ENCODE measurements at places on chromosomes 11 and 22.

- no peak for DNase-seq
Observed at GRCh38 chr22:35554297-35554845, 13.7 kb downstream of the RASD2 start.

DNA sequence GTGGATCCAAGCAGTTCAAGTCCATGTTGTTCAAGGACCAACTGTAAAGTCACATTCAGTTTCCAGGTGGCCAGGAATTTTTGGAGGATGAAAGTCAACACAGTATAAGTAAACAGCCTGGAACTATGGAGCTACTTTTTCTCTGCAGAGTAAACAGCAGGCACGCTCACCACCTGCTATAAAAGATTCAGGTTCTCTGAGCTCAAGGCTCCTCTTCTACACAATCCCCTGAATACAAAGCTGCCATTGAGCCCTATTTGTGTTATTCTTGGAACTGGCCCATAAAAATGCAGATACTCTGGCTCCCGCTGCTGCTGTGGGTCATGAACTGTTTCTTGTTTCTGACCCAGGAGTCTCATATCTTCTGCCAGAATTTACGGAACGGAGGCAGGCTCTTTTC lies 56.9 kb upstream of the PRR5 start:
- DNase-seq = no peak

GRCh38 chr11:44139565-44140330 lies 44.3 kb downstream of the EXT2 start:
- DNase-seq = no peak

- no peak for DNase-seq
Observed at GRCh38 chr22:27983361-27983791, 64.3 kb upstream of the PITPNB start.

DNA sequence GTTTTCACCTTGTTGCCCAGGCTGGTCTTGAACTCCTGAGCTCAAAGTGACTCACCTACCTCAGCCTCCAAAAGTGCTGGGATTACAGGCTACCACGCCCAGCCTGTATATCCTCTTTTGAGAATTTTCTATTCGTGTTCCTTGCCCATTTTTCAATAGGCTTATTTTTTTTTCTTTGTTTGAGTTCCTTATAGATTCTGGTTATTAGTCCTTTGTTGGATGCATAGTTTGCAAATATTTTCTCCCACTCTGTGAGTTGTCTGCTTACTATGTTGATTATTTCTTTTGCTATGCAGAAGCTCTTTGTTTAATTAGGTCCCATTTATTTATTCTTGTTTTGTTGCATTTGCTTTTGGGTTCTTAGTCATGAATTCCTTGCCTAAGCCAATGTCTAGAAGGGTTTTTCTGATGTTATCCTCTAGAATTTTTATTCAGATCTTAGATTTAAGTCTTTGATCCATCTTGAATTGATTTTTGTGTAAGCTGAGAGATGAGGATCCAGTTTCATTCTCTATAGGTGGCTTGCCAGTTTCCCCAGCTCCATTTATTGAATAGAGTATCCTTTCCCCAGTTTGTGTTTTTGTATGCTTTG lies 17.7 kb upstream of the ZBED5 start:
- DNase-seq = no peak

DNA sequence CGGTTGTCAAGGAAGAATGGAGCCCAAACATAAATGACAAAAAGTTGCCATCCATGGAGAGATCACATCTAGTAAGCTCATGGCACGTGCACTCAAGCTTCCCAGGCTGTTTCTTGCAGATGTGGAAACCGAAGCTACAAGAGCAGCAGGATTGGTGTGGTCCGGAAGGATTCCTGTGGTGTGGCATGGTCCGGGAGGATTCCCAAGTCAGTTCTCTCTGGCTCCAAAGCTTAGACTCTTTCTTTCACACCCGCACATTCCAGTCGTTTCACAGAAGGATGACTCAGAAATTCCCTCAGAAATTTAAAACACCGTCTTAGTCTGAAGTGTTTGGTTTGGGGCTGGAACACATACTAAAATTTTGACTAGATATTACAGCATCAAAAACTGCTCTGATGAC lies 78.0 kb upstream of the DRD2 start:
- no peak for DNase-seq

DNA sequence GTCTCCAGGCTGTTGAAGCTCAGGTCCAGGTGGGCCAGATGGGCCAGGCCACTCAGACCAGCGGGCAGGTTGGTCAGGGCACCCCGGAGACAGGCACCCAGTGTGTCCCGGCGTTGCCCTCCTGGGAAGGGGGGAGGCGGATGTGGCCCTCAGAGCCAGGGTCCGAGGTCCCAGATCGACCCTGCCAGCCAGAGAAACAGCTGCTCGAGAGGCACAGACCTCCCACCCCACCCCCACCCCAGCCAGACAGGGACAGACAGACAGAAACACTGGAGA lies 1.6 kb downstream of the PIDD1 start:
- no peak for DNase-seq

DNA sequence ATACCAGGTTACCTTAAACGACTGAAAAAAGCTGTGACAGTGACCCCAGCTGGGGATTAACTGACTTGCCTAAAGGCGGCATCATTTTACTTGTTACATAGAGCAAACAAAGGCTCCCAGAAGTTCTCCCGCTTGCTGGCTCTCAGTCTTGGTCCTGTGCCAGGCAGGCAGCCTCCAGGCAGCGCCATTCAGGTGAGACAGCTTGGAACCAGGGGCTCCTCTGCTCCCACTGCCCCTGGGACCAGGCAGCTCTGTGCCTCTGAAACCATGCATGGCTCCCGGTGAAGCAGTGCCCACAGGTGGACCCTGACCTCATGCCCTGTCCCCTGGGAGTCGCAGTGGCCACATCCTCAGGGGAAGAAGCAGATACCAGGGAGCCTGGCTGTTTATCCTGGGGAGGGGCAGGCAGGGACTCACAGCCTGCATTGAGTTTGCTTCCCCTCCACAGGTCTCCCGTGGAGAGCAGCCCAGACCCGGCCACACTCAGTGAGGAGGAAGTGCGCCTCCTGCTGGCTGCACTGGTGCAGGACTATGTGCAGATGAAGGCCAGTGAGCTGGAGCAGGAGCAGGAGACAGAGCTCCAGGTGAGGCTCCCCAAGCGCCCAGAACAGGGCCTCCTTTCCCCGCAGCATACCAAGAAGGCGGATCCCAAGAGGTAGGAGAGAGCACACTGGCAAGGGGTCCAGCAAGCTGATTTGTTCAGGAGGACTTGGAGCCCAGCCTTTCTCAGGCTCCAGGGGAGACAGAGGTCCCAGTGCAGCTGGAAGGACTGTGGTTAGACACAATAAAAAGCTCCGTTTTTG lies 15.6 kb upstream of the CYP2R1 start:
- peak; percentile 73 for DNase-seq

GRCh38 chr22:25853078-25853477 lies 111.1 kb downstream of the MYO18B start:
- no peak for DNase-seq

GRCh38 chr11:75475767-75476650 lies 43.0 kb upstream of the KLHL35 start:
- DNase-seq = no peak

GRCh38 chr11:8829556-8829955 lies 81.4 kb upstream of the AKIP1 start:
- DNase-seq = no peak

- DNase-seq = no peak
Observed at GRCh38 chr11:12206529-12206928, 96.1 kb downstream of the MICAL2 start.

GRCh38 chr22:19962909-19963806 lies 21.5 kb upstream of the TXNRD2 start:
- no peak for DNase-seq

DNA sequence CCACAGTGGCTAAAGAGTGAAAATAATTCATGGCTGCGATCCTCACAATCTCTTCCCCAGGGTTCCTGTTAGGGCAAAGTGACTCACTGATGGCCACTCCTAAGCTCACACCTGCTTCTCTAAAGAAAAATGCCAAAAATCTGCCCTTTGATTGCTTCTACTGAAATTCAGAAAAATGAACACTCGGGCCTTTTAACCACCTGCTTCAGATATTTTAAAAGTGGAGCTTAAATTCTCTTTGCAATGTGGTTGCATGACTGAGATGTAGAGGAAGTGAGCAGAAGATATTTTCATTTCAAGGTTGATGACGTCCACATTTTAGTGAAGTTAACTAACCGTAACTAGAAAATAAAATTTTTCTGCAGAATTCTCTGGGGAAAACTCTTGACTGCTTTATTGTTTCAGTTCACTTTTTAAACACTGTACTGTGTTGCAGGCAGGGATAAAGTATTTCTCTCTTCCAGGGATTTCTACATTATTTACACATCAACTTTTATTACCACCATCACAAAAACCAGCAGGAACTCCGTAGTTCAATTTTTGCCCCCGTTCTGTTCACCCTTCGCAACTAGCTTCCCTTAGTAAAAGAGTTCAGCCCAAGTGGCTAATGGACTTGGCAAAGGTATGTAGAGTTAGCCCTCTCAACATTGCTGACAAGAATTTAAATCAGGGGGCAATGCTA lies 8.5 kb downstream of the RAB30 start:
- no peak for DNase-seq

GRCh38 chr11:2374456-2375201 lies 2.5 kb upstream of the CD81 start:
- no peak for DNase-seq

DNA sequence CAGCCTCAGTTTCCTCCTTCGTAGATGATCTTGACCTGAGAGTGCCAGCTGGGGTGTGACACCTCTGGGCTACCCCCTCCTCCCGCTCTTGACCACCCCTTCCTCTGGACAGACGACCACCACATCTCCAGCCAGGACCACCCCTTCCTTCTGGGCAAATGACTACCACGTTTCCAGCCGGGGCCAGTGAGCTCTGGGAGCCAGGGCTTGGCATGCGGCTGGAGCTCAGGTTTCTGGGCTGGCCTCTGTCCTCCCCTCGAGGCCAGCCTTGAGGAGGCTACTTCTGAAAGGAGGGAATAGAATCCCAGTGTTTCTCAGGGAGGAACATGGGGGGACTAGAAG lies 120.9 kb downstream of the KCNQ1OT1 start:
- no peak for DNase-seq

- DNase-seq = no peak
Observed at GRCh38 chr11:95086836-95087570, 2.6 kb upstream of the ENDOD1 start.

- DNase-seq = no peak
Observed at GRCh38 chr11:62147545-62147944, 23.7 kb downstream of the INCENP start.

DNA sequence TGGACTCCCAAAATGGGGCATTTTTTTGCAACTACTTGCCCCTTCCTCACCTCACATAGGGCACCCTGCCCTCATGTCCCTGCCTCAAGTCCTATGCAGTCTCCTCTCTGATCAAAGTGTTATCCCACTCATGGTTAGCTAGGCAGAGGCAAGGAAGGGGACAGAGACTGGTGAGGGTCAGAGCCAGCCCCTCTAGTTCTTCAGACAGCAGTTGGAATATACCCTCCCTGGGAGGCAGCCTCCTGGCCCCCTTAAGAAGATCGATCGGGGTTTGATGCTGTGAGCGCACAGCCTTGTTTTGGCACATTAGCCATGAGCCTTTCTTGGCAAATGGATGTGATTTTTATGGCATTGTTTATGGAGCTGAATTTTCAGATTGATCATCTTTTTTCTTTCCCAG lies 436.9 kb downstream of the BUD13 start:
- no peak for DNase-seq

DNA sequence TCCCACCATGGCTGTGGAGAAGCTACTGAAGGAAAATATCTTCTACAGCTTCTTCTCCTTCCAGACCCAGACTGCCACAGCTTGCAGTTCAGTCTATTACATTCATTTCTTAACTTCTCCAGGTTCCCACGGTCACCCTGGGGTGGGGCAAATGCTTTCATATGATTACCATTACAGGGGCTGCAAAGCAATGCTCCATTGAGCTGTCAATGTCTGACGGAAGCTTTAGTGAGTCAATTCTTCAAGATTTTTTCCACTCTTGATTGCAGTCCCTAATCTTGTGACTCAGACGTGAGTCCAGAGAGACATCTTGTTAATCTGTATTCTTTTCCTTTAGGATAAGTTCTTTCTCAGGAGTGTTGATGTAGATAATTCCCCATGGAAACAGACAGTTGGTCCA lies 233.4 kb upstream of the DDI1 start:
- no peak for DNase-seq

DNA sequence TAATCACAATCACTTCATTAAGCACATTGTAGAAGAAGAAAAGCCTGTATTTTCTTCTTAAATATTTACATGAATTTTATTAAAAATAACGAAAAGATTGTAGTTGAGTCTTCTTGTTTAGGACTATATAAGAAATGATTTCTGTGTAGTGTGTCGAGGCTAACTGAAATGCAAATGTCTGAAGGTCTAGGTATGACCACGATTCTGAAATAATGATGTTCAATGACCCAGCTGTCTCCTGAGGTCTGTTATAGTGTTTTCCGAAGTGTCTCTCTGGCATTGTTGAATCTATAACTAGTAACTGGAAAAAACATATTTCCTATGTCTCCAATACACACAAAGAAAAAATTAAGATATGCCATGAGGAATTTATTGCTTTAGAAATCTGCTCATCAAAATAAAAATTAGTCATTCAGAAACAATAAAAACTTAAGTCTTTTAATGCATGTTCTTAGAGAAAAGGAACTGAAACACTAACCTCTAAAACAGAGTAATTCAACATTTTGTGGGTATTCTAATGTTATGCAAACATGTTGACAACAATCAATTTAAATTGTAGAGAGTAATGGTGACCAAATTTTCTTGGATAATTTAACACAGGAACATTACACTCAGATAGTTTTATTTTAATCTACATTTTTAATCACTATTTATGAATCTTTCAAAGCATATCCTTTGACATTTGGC lies 55.0 kb downstream of the CASP12 start:
- no peak for DNase-seq

- no peak for DNase-seq
Observed at GRCh38 chr22:43888740-43889139, 3.1 kb downstream of the PNPLA5 start.

- DNase-seq = no peak
Observed at GRCh38 chr11:122803306-122803705, 35.0 kb upstream of the CRTAM start.

- no peak for DNase-seq
Observed at GRCh38 chr11:125270711-125271110, 106.2 kb downstream of the PKNOX2 start.

DNA sequence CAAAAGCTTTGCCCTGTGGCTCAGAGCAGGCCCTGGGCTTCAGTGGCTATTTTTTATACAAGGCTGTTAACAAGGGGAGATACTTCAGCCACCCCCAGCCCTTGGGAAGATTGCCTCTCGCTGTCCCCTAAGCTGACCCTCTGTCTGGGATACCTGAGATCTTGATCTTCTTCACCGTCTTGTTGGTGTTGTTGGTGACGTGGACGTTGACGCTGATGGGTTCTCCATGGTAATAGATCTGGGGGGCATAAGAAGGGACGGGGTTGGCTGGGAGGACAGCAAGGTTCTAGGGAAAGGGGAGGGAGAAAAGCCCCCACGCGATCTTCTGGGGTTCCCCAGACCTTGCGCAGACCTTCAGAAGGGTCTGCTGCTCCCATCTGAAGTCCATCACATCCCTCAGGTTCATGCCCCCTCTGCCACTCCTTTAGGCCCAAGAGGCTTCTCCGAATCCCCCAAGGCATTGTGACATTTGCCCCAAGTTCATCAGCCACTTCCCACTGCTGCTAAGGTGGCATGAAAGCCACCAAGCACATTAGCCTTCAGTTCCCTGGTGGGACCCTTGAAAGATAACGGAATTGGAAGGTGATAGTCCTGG lies 36.7 kb downstream of the TPBGL start:
- no peak for DNase-seq

DNA sequence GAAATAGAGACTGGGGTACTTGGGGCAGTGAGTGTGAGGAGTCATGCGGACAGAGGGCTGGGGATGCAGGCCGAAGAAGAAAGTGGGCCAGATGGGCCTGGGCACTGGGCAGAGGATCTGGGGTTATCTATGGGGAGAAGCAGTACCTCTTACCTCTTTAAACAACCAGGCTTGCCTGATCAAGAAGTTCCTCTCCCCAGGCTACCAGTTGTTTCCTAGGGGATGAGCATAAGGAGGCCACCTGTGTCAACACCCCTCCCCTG lies 98.4 kb upstream of the PITPNB start:
- DNase-seq = no peak
